ENCODE measurements at places on chromosomes 5 and 9.

- no peak for DNase-seq
Observed at GRCh38 chr9:117687532-117687931, 16.7 kb upstream of the TLR4 start.

DNA sequence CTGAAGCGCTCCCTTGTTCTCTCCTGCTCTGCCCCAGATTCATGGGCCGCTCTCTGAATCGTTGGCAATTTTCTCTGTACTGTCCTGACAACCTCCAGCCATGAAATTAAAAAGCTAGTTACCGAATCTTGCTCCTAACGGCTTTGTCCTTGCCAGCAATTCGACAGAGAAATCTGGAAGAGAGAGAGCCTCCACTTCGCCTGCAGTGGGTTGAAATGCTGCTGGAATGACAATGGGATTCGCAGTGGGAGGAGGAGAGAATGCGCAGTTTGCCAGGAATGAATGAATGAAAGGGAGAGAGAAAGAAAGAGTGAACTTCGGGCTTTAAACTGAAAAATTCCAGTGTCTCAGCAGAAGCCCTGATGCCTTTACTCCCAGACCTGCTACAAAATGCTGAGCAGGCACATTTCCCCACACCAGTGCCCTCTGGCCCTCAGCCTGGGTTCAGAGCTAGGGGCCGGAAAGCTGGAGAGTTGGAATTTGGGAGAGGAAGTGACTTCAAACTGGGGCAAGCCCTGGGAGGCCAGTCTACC lies 11.5 kb upstream of the BOD1 start:
- no peak for DNase-seq

DNA sequence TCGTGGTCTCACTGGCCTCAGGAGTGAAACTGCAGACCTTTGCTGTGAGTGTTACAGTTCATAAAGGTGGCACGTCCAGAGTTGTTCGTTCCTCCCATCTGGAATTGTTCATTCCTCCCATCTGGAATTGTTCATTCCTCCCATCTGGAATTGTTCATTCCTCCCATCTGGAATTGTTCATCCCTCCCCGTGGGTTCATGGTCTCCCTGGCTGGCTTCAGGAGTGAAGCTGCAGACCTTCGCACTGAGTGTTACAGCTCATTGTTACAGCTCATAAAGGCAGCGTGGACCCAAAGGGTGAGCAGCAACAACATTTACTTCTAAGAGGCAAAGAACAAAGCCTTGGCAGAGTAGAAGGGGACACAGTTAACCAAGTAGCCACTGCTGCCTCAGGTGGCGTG lies 69.1 kb downstream of the GCNT1 start:
- DNase-seq = no peak

- no peak for DNase-seq
Observed at GRCh38 chr5:139062910-139063663, 135.1 kb downstream of the SIL1 start.
